Colonic mucosa (tissue), 4 donors: ENCODE measurements at places on chromosomes 12 and 14. TPM values are rescaled to one million over a fixed set of nuclear protein-coding genes. Genes with fewer than 3 reads are reported as not detected.

SIX6 gene
- not detected for total RNA-seq

FAM90A1 gene
- total RNA-seq: 0.42 TPM

BATF gene
- total RNA-seq: 1.3 TPM

SYT1 gene
- 0.94 TPM for total RNA-seq

PRIMA1 gene
- total RNA-seq: 4.4 TPM

ANO2 gene
- total RNA-seq: 1.1 TPM

SERPINA4 gene
- not detected for total RNA-seq

PARPBP gene
- total RNA-seq: 23.7 TPM

IAPP gene
- total RNA-seq: not detected
